ENCODE measurements at places on chromosomes 2 and 18.

- peak; percentile 84 for DNase-seq
These were observed at the start of gene CDH2 for GRCh38 chr18:28176948-28177827. CDH2 (minus strand) TSS chr18:28177130; CDS start chr18:28177022, 108 bp downstream.

GRCh38 chr2:191322828-191323506, 77.8 kb downstream of the MYO1B start:
- no peak for DNase-seq

DNA sequence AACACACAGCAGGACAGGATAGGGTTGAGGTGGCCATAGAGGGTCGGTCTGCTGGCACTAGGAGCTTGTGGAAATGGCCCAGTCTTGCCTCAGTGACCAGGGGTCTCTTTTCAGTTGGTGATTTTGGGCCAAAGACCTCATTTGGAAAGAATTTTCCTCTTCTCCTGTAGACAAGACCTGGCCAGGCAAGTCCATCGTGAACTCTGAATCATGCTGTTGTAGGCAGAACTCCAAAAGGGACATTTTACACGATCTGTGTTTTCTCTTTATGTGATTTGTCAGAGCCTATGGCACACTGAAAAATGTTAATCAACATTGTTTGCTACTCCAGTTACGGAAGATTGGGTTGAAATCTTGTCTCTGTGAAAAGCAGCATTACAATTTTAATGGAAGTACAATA, 126.1 kb upstream of the PXDN start:
- no peak for DNase-seq

DNA sequence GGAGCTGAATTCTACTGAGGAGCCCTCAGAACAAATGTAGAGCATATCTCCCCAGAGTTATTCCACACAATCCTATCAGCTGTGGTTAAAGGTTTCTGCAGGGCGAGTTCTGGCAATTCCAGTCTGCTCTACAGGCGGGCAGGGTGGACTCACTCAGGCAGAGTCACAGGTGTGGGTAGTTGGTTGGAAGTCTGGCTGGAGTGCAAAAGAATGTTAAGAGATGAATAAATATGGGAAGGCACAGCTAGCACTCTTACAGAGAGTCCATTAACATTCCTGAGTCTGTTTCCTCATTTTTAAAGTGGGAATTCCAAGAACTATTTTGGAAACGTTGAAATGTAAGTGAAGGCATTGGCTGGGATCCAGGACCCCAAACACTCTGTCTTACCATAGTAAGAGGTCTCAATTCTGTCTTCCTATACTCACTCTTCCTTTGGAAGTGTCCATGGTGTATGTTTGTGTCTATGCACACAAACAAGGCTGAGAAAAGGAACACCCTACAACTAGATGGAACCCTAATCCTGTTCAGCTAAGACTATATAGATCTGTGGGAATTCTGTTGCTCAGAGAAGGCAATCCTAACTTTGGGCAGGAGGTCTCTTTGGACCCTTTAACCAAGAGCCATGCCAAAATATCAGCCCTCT, 63.3 kb upstream of the AQP4 start:
- no peak for DNase-seq

GRCh38 chr2:46690825-46691224, 211.5 kb downstream of the TMEM247 start:
- no peak for DNase-seq

- no peak for DNase-seq
These were observed 15.1 kb upstream of the ADCY3 start for GRCh38 chr2:24935145-24935544.

DNA sequence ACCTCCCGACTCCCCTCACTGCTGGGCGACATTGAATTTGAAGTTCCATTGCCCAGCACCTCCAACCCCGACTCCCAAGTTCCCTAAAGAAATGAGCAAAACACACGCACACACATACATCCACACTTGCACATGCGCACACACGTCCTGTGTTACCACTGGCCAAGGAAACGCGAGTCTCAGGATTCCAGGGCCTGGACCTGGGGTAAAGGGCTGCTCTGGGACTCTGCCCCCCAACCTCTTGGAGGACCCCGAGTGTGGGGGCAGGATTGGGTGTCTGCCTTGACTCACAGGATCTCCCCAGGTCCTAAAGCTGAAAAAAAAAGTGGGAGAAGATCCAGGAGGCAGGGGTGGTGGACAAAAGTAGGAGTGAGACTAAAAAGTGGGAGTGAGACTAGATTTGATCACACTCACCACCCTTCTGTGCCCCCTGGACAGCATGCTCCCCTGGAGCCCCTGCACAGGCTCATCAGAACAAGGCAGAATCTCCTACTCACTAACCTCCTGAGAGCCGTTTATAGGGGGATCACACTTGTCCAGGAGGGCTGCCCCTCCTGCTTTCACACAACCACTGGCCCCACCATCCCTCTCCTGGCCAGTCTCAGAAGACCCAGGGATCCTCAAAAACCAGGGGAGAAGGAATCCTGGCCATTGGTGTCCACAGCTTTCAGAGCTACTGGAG, 202.2 kb downstream of the TNS1 start:
- no peak for DNase-seq

DNA sequence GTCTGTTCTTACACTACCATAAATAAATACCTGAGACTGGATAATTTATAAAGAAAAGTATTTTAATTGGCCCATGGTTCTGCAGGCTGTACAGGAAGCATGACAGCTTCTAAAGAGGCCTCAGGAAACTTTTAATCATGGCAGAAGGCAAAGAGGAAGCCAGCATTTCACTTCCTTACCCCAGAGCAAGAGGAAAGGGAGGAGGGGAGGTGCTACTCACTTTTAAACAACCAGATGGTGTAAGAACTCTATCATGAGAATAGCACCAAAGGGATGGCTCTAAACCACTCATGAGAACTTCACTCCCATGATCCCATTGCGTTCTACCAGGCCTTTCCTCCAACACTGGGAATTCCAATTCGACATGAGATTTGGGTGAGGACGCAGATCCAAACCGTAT, 344.4 kb upstream of the SLC39A10 start:
- no peak for DNase-seq

- DNase-seq = no peak
These were observed 26.7 kb downstream of the PDCL3 start for GRCh38 chr2:100589527-100589926.

- DNase-seq = no peak
These were observed 1.6 kb downstream of the TIMM21 start for GRCh38 chr18:74149878-74150277.
